Astrocyte of the cerebellum (primary cell): ENCODE measurements at places on chromosomes 5 and 9.

- DNase-seq, result no peak
These were observed 252.1 kb downstream of the CRB2 start for GRCh38 chr9:123608104-123608503.

- no peak for DNase-seq
These were observed 23.0 kb downstream of the UBE2D2 start for GRCh38 chr5:139584137-139584536.

GRCh38 chr9:134549336-134549735 lies 92.3 kb upstream of the COL5A1 start:
- DNase-seq, result no peak

DNA sequence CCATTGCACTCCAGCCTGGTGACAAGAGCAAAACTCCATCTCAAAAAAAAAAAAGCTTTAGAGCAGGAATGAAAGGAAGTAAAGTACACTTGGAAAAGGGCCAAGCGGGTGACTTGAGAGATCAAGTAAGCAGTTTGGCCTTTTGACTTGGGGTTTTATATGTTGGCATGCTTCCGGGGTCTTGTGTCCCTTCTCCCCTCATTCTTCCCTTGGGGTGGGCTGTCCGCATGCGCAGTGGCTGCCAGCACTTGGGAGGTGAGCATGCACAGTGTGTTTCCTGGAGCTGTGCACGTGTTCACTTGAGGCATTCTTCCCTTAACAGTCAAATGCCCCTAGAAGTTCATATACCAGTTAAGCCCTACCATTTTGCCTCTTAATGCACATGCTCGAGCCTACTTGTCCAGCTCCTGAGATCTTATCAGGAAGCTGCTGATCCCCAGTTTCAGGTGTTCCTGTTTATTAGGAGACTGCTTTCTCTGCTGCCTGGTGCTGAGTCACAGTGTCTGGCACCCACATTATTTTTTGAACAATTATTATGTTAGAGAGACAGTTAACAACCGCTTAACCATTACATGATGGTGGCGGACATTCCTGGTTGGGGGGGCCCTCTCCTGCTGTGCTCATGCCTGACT lies 32.6 kb upstream of the PRRC2B start:
- no peak for DNase-seq

DNA sequence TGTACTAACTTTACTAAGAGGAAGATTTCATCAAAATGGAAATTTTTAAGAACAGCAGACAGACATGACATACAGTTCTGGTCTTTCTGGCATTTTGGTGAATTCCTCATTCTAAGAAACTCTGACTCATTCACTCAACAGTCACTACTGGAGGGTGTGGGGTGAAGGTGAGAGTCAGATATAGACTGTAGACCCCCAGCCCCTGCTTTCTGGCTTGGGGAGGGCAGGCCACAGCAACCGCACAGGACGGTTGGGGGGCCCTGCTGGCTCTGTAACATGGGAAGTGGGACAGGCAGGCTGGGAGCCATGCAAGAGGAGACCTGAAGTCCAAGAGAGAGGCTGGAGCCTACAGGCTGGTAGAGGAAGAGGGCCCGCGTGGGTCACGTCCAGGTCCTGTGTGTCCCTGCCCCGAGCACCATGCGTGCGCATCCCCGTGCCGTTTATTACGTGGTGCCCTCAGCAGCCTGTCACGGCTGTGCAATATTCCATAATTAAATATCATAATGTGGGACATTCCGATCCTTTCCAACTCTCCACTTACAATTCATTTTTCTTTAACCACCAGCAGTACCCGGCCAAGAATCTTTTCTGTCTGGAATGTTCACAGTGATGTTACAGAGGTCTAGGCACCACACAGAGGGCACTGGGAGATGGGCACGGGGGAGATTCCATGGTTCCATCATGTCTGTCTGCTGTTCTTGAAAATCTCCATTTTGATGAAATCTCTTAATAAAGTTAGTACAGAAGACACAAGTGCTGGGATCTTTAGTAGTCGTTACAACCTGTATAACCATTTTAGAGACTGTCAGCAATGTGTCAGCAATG lies 75.5 kb downstream of the SEMA4D start:
- DNase-seq, result no peak

- DNase-seq, result peak; percentile 94
These were observed 581.9 kb upstream of the BRINP1 start for GRCh38 chr9:119951090-119951489.

- no peak for DNase-seq
These were observed 23.5 kb upstream of the EIF4EBP3 start for GRCh38 chr5:140524003-140524402.
